Fibroblast of skin of abdomen (primary cell): ENCODE measurements at places on chromosomes 6 and 20.

DNA sequence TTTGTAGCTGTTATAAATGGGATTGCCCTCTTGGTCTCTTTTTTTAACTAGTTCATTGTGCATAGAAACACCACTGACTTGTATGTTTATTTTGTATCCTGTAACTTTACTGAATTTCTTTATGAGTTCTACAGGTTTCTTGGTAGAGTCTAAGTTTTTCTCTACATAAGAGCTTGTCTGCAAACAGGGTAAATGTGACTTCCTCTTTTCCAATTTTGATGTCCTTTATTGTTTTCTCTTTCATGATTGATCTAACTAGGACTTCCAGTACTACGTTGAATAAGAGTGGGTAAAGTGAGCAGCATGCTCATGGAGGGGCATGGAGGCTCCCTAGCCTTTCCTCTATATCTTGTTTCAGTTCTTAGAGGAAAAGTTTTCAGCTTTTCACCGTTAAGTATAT lies 3.0 kb upstream of the WFDC10A start:
- DNase-seq: no peak

- DNase-seq: no peak
Measured at GRCh38 chr6:33860706-33861474, 57.1 kb upstream of the MLN start.

DNA sequence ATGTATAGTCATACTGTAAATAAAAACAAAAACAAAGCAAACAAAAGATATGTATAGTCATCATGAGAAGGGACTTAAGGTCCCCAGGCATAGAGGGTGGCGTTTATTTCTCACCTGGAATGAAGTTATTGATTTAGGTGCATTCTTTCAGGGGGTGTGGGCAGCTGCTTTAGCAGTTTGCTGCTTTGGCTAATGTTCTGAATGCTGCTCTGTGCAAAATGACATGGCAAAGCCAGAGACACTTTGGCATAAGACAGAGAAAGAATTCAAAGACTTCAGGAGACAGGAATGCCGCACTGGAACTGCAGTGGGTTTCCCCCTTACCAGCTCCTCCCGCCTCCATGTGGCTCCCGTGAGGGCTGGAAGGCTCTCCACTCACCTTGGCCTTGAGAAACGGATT lies 36.4 kb upstream of the NELFCD start:
- DNase-seq: no peak

- no peak for DNase-seq
Measured at GRCh38 chr6:22673474-22673873, 104.1 kb downstream of the HDGFL1 start.

GRCh38 chr6:118485601-118486550 lies 62.2 kb upstream of the PLN start:
- no peak for DNase-seq

- no peak for DNase-seq
Measured at GRCh38 chr6:70846207-70846835, 110.5 kb downstream of the B3GAT2 start.

DNA sequence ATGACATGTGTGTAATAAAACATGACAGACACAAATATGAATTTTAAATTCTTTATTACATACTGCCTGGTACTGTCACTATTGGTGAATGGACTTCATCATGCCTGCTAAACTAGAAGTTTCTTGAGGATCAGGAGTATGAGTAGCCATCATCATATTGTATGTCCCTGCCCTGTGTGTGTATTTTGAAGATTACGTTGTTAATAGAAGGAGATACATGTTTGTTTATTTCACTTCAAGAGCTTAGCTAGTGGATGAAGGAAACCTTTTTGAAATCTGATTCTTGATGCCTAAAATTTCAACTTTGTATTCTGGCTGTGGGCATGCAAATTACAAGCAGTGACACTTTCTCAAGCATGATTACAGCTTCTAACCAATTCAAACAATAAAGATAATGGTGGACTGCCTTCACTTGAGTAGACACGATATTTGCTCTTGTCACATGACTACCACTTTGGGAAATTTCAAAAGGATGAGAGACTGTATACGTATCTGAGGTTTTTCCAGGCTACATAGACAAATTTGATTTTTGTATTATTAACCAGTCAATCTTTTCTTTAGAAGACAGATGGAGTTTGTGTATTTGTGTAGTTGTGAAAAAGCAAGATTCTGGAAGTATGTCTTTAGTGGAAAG lies 3.5 kb downstream of the TBPL1 start:
- no peak for DNase-seq

GRCh38 chr20:58627212-58628072 lies 23.6 kb upstream of the STX16 start:
- DNase-seq: no peak

- no peak for DNase-seq
Measured at GRCh38 chr6:132490024-132490423, 22.9 kb downstream of the STX7 start.

DNA sequence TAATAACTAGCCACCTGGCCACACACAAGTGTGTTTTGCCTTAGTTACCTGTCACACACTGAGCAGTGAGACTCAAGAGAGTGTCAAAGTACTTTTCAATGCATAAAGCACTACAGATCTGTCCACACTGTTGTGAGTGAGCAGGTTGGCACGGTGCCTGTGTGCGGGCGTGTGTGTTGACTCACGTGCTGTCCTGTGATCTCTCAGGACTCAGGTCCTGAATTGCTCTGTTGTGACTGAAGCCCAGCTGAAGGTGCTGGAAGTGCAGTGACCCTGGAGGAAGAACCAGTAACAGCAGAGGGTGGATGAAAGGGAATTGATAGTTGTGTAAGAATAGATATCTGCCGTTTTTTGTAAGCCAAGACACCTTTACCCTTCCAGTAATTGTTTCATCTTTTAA lies 18.3 kb downstream of the SLC16A10 start:
- peak; percentile 5 for DNase-seq

DNA sequence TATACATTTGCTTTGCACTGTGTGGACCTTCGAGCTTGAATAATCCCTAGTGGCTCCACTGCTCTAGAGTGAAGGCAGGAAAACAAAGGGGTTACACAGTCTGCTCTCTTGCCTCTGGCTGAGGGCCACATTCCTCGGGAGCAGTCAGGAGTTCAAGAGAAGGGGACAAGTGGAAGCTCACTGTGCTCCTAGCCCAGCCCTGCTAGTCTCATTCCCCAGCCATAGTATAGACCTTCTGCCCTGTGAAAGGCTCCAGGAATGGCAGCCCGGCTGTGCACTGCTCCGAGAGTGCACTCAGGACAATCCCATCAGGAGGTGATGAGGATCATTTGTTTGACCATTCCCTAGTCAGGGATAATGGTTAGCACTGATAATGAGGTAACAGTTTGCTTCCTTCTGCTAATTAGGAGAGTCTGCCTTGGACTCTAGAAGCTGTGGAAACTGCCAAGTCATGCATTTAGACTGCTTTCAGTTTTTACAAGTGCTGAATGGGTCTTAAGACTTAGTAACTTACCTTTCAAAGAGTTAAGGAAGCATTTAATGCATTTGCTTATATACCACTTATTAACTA lies 8.5 kb downstream of the IYD start:
- DNase-seq: no peak

- no peak for DNase-seq
Measured at GRCh38 chr20:62605236-62605943, 36.9 kb upstream of the SLCO4A1 start.
